Tibial nerve (tissue), 4 donors: ENCODE measurements at places on chromosomes 1 and 21.

DNA sequence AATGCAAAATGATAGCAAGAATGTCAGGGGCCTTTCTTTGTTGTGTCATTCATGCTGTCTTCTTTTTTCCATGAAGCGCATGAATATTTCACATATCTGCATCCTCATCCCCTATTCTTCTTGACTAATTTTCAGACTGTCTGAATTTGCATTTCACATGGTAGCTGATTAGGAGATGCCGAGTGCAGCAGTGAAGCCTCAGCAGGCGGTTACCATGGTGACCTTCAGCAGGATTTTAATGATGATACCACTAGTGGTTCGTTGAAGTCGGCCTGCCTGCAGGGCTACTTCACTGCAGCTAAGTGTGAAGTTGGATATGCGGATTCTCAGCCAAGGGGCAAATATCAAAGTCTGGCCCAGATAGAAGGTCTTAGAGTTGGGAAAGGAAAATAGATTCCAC, 141.8 kb downstream of the NEK7 start:
- no peaks in the 10 kb centered on the region for H3K36me3 ChIP-seq
- H3K27ac ChIP-seq = no peak overlapping the region
- no peaks in the 10 kb centered on the region for H3K27me3 ChIP-seq
- H3K4me1 ChIP-seq = no peaks in the 10 kb centered on the region
- H3K4me3 ChIP-seq = no peak overlapping the region

DNA sequence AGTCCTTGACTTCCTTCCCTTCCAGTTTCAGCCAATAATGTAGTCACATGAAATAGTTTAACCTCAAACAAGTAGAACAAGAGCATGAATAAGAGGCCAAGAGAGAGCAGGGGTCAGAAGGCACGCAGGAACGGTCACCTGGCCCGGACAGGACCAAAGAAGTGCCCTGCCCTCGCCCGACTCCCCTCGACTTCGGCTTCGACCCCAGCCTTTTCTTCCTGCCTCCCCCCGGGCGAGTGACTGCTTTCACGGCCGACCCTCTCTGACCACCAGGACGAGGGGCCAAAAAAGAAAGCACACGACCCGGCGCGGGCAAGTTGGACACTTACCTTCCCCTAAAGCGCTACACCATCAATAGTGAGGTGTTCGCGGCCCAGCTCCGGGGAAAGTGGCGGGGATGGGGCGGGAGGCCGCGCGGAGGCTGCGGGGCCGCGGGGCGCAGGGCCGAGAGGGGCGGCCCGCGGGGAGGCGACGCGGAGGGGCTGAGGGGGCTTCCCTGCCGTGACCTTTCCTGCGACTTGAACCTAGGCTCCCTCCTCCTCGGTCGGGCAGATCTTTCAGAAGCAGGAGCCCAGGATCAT, 519 bp downstream of the RERE start:
- peak overlapping the region; percentile 81 for H3K4me3 ChIP-seq
- no peak for DNase-seq
- no peaks in the 10 kb centered on the region for H3K36me3 ChIP-seq
- peaks cover 22% of the 10 kb centered on the region for H3K4me1 ChIP-seq
- H3K27me3 ChIP-seq = no peaks in the 10 kb centered on the region

- H3K36me3 ChIP-seq = no peaks in the 10 kb centered on the region
- peaks cover 19% of the 10 kb centered on the region for H3K4me1 ChIP-seq
- peak overlapping the region; percentile 93 for H3K27ac ChIP-seq
- H3K27me3 ChIP-seq = no peaks in the 10 kb centered on the region
- no peak overlapping the region for H3K4me3 ChIP-seq
These were observed 971 bp upstream of the RNF2 start for GRCh38 chr1:185044387-185044786.

- H3K27ac ChIP-seq = no peak overlapping the region
- no peak for DNase-seq
- no peaks in the 10 kb centered on the region for H3K27me3 ChIP-seq
- H3K4me3 ChIP-seq = no peak overlapping the region
- H3K36me3 ChIP-seq = peaks cover 19% of the 10 kb centered on the region
- H3K4me1 ChIP-seq = no peaks in the 10 kb centered on the region
These were observed 50.0 kb downstream of the TMCO4 start for GRCh38 chr1:19749685-19750084.

DNA sequence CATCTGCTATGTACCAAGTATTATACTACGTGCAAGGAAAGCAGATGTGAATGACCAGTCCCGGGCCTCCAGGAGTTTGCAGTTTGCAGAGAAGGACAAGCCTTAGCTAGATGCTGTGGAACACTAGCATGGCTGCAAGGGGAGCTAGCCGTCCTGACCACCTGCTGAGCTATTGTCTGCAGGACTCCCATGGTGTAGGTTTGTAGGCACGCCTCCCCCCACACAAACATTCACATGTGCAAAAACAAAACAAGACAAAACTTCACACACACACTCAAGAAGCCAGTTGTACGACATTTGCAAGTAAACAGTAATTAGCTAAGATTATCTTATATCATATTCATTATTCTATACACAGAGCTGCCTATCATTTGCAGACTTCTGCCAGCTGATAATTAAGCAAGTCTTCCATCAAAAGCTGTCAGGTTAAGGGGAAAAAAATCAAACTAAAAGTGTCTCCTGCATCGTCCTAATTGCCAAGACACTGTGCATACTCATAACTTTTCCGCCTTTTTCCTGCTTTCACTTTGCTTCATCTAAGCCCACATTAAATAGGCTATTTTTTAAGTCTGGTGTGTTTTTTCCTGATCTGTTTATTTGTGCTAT, 10.7 kb upstream of the HNRNPU start:
- no peaks in the 10 kb centered on the region for H3K4me1 ChIP-seq
- DNase-seq = no peak

GRCh38 chr1:57632401-57632800, 208.5 kb upstream of the DAB1 start:
- H3K4me1 ChIP-seq = no peaks in the 10 kb centered on the region
- H3K27ac ChIP-seq = no peak overlapping the region
- DNase-seq = no peak
- no peaks in the 10 kb centered on the region for H3K27me3 ChIP-seq
- H3K4me3 ChIP-seq = no peak overlapping the region

GRCh38 chr1:91872559-91873081, 13.3 kb downstream of the TGFBR3 start:
- peaks cover 15% of the 10 kb centered on the region for H3K4me1 ChIP-seq
- no peak for DNase-seq
- H3K4me3 ChIP-seq = no peak overlapping the region
- H3K27ac ChIP-seq = no peak overlapping the region
- H3K27me3 ChIP-seq = no peaks in the 10 kb centered on the region

GRCh38 chr1:203451836-203452784, 23.5 kb upstream of the PRELP start:
- peak overlapping the region; percentile 70 for H3K27ac ChIP-seq
- H3K4me1 ChIP-seq = peaks cover 30% of the 10 kb centered on the region
- peak; percentile 66 for DNase-seq
- no peaks in the 10 kb centered on the region for H3K27me3 ChIP-seq

GRCh38 chr1:1989789-1990188, 13.8 kb downstream of the CFAP74 start:
- H3K27me3 ChIP-seq = peaks cover 46% of the 10 kb centered on the region
- H3K27ac ChIP-seq = peak overlapping the region; percentile 38
- H3K4me3 ChIP-seq = no peak overlapping the region
- no peaks in the 10 kb centered on the region for H3K4me1 ChIP-seq

- no peaks in the 10 kb centered on the region for H3K27me3 ChIP-seq
- no peaks in the 10 kb centered on the region for H3K36me3 ChIP-seq
- H3K27ac ChIP-seq = peak within 1 kb of the TSS; percentile 74
- no peak for DNase-seq
These were observed at the start of gene COL8A2 for GRCh38 chr1:36125129-36125991. Gene COL8A2 (minus strand): TSS chr1:36125222. CDS start chr1:36100242, 24,980 bp downstream.

- no peak overlapping the region for H3K27ac ChIP-seq
- H3K36me3 ChIP-seq = no peaks in the 10 kb centered on the region
- H3K4me3 ChIP-seq = no peak overlapping the region
- no peaks in the 10 kb centered on the region for H3K27me3 ChIP-seq
These were observed 1.6 kb upstream of the PTPN7 start for GRCh38 chr1:202162047-202162417.

DNA sequence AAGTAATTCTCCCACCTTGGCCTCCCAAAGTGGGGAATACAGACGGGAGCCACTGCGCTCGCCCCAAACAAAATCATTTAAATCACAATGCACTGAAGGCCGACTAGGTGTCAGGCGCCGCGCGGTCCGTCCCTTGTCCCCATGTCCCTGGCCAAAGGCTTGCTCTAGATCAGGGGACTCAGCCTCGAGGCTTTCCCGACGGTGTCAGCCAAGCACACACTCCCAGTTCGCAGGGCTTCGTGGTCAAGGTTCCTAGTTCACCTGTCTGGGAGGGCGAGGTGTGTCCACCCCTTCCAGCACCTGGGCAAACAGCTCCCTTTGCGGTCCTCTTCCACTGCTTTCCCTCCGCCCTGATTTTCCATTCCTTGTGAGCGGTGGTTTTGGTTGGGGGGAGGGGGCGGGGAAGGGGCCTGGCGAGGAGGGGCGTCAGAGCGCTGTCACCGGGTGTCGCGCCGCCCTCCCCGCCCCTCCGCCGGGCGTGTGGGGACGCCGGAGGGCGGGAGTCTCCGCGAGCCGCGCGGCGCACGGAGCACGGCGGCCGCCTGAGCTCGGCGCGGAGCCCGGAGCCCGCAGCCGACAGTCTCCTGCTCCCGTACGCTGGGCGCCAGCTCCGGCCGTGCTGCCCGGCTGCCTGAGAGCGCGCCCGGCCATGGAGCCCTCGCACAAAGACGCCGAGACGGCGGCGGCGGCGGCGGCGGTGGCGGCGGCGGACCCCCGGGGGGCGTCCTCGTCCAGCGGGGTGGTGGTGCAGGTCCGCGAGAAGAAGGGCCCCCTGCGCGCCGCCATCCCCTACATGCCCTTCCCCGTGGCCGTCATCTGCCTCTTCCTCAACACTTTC, at the start of gene STUM:
Gene STUM (plus strand): TSS at position 509 of the 838 bp plus-strand sequence. CDS start 141 bp downstream, at position 650.
- no peaks in the 10 kb centered on the region for H3K4me1 ChIP-seq
- H3K36me3 ChIP-seq = no peaks in the 10 kb centered on the region
- no peaks in the 10 kb centered on the region for H3K27me3 ChIP-seq

- H3K27me3 ChIP-seq = no peaks in the 10 kb centered on the region
- no peaks in the 10 kb centered on the region for H3K36me3 ChIP-seq
- H3K4me3 ChIP-seq = no peak overlapping the region
- H3K4me1 ChIP-seq = no peaks in the 10 kb centered on the region
These were observed 15.3 kb downstream of the VAV3 start for GRCh38 chr1:107949467-107950253.

DNA sequence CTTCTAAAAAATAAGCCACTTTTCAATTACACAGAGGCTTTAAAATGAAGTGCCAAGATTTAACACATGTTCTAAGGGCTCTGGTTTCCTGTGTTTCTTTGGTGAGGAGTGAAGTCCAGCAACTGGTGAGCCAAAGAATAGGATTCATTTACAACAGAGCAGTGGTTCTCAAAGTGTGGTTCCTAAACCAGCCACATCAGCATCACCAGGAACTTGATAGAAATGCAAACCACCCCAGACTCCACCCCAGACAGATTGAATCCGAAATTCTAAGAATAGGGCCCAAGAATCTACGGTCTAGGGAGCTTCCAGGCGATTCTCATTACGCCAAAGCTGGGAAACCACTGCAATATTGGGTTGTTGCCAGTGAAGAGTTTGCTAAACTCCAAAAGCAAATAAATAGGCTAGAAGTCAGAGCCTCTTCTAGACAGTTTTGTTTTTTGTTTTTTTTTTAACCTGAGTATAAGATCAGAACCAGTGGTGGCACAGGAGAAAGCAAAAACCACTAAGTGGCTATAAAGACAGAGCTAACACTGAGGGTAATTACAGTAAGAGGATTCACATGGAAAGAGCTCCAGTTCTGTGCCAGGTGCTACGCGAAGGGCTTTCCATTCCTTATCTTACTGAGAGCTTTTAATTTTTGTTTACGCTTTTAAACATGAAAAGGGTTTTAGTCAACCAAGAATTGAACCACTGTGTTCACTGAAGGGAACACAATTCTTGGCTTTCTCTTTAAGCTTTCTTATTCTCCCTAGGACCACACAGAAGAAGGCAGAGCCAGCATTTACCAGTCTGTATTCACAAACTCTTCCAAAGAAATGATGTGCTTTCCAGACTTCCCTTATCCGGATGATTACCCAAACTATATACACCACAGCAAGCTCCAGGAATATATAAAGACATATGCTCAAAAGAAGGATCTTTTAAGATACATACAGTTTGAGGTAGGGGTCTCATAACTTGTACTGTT, 42.4 kb upstream of the FMO2 start:
- no peak overlapping the region for H3K4me3 ChIP-seq
- H3K4me1 ChIP-seq = peaks cover 51% of the 10 kb centered on the region
- no peak for DNase-seq

DNA sequence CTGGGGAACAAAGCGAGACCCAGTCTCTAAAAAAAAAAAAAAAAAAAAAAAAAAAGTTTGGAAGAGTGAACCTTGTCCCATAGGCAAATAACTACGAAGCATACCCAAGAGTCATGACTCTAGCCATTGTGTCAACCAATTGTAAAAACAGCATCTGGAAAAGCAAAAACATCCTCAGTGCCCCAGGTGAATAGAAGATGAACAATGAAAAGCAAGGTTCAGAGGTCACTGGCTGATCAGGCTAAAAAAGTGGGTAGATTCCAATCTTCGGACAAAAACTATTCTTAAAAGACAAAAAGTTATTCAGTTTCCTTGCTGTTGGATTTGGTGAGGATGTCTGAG, 11.1 kb upstream of the IRF2BP2 start:
- peaks cover 47% of the 10 kb centered on the region for H3K4me1 ChIP-seq
- no peaks in the 10 kb centered on the region for H3K27me3 ChIP-seq
- H3K4me3 ChIP-seq = no peak overlapping the region
- H3K27ac ChIP-seq = no peak overlapping the region
- H3K36me3 ChIP-seq = no peaks in the 10 kb centered on the region

- DNase-seq = no peak
- no peak overlapping the region for H3K27ac ChIP-seq
- no peaks in the 10 kb centered on the region for H3K27me3 ChIP-seq
- no peaks in the 10 kb centered on the region for H3K36me3 ChIP-seq
- H3K4me3 ChIP-seq = no peak overlapping the region
These were observed 443.1 kb upstream of the NFIA start for GRCh38 chr1:60639287-60639686.

DNA sequence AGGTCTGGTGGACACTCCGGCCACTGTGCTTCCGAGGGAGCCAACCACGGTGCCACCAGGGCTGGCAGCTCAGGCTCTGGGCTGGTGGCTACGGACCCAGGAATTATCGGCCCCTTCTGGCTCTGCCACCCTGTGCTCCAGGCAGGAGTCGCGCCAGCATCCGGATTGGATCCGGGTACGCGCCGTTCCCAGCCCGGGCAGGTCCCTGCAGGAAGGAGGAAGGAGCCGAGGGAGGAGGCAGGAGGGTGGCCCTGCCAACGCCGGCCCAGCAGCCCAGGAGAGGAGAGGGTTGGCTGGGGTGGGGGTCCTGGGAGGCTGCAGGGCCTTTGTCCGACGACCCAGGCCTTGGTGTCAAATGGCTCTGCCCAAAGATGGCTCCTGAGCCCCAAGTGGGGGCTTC, 160.5 kb downstream of the CASZ1 start:
- DNase-seq = no peak
- H3K4me1 ChIP-seq = no peaks in the 10 kb centered on the region
- H3K36me3 ChIP-seq = peaks cover 12% of the 10 kb centered on the region
- H3K4me3 ChIP-seq = no peak overlapping the region

DNA sequence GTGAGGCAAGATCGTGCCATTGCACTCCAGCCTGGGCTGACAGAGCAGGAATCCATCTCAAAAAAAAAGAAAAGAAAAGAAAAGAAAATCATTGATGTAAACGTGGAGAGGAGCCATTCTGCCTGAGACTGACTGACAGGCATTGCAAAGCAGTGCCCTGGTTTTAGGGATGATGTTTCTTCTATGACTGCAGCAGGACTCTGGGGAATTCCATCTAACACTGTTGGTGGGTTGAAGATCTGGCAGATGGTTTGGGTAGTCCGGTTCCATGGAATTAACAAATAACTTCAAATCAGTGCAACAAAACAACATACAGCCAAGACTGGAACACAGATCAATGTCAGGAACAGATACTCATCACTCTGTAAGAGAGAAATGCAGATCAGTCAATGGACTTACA, 17.8 kb upstream of the LAMC2 start:
- H3K36me3 ChIP-seq = no peaks in the 10 kb centered on the region
- no peak overlapping the region for H3K4me3 ChIP-seq
- H3K27ac ChIP-seq = no peak overlapping the region
- no peaks in the 10 kb centered on the region for H3K27me3 ChIP-seq
